Activated CD4-positive, alpha-beta T cell treated with anti-CD3 and anti-CD28 coated beads for 24 hours (primary cell): ENCODE measurements at places on chromosomes 7 and 10.

DNA sequence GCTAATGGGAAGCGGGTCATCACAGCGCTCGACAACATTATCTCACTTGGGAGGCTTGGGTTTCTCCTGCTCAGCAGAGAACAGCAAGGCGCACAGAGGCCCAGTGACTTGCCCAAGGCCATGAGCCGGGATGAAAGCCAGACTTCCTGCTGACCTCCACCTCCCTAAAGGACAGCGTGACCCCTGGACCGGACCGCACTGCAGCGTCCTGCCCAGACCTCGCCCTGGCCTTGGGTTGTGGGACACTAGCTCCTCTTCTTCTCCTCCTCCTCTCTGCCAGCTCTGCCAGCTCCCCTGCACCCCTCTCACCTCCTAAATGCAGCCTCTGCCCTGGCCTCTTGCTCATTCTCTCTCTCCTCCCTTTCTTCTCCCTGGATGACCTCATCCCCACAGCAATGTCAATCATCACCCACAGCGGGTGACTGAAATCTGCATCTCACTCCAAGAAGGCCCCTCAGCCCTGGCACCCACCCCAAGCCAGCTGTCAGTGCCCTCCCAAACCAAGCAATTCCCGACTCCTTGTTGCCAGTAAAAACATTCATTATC, 19.4 kb downstream of the SPOCK2 start:
- no peak for DNase-seq

GRCh38 chr10:123847686-123848432, 43.7 kb downstream of the CPXM2 start:
- DNase-seq = no peak

DNA sequence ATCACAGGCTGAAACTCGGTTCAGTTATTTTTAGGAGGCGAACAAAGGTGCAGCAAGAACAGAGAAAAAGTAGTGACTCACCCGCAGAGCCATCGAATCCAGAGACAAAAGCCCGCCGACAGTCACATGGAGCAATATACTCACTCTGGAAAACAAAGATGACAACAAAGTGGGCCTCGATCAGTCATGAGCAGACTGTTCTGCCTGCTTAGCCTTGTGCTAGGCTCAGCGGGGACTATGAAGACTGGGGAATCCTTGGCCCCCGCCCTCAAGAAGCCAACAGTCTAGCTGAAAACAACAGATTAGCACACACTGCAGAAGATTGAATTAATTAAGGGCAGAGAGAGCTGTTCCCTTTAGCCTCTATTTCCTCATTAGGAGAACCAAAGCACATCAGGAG, 30.4 kb downstream of the XPNPEP1 start:
- no peak for DNase-seq

DNA sequence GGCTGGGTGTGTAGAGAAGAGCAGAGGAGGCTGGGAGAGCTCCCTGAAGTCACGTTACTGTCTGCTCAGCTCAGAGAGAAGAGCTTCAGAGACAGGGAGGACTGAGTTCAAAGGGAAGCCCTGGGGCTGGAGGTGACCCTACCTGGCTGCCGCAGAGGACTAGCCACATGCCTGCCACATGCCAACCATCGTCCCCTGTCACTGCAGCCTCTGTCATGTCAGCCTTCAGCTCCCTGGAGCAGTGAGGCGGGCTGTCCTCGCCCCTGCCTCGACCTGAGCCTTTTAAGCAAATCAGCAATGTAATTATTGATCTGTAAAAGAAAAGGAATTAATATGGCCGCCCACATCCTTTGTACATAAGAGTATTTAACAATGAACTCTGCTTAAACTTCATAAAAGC, 89.3 kb upstream of the RET start:
- no peak for DNase-seq

GRCh38 chr7:151059367-151060112, at the start of gene SLC4A2:
Gene SLC4A2 (plus strand): TSS chr7:151059589. CDS start chr7:151061988, 2,399 bp downstream.
- DNase-seq = peak; percentile 50

DNA sequence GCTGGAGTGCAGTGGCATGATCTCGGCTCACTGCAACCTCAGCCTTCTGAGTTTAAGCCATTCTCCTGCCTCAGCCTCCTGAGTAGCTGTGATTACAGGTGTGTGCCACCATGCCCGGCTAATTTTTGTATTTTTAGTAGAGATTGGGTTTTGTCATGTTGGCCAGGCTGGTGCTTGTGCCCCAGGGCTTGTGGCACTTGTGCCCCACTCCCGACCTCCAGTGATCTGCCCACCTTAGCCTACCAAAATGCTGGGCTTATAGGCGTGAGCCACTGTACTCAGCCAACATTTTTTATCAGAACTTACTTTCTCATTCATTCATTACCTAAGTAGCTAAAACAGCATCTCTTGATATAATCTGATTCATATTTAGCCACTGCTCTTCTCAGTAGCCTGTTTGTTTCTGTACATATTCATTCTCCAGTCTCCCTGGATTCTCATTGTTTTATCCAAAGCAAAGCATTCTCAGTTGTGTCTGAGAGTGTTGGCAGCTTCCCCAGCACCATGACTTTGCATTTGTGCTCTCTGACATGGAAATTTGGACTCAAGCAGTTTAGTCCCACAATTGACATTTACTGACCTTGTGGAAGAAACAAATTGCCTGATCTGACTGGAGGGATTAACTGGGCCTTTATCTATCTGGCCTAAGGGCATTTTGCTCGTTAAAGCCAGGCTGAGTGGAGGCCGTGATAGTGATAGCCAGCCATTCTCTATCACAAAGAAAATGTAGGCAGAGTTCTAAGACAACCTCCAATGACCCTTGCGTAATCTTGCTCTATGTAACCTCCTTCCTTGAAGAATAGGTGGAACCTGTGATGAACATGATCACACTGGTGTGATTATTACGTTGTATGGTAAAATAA, 44.9 kb downstream of the AKR1B15 start:
- no peak for DNase-seq

DNA sequence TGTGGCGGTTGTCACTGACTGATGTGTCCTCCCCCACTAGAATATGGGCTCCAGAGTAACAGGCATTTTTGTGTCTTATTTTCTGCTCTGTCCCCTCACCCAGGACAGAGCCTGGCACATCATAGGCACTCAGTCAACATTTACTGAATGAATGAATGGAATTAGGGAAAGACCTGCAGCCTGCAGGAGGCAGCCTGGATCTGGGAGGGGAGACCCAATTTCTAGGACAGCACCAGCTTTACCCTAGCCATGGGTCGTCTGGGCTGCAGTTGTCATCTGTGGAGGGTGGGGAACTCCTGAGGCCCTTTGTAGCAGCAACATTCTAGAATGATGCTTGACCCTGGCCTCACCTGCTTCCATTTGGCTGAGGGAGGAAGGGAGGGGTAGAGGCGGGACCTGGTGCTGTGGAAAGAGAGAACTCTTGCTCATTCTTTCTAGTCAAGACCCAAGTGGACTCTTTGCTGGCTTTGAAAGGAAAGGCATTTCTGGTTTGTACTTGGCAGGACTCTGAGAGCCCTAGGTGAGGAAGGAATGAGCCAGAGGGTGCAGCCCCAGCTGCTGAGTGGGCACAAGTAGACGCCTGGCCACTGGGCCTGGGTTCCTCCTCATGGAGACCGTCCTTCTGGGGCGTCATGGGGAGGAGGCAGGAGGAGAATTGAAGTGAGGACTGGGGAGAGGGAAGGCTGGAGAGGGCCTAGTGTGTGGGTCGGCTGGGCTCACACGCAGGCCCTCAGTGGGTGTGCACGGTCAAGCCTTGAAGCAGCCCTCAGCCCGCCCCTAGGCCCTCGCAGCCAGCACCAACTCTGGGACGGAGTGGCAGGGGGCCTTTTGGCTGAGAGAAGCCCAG, 8.9 kb downstream of the FGF8 start:
- no peak for DNase-seq

GRCh38 chr7:141209454-141209853, 135.6 kb downstream of the TMEM178B start:
- DNase-seq = no peak

DNA sequence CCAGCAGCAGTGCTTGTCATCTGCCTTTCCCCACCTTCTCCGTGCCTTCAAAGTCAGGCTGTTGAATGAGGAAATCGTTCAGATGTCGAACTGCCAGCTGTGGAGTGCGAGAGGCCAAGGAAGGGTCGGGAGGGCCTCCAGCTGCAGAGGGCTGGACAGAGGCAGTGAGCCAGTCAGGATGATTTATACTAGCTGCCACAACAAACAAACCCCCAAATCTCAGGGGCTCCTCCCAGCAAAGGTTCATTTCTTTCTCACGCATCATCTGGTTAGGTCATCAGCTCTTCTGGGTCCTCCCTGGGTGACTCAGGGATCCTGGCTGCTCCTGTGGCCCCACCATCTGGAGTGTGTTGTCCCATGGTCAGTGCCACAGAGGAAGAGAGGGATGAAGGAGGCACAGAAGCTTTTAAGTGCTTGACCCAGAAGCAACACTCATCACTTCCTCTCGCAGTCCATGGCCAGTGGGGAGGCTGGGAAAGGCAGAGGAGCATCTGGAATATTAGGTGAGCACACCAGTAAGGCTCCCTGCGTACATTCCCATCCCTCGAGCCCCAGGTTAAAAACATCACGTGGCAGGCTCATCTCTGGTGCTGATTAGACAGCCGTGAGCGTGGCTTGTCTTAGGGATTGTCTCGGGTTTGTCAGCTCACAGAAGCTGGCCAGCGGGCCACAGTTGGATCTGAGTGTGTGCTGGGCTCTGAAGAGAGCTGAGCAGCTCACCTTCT, 140.7 kb downstream of the RGS10 start:
- no peak for DNase-seq

- DNase-seq = no peak
Observed at GRCh38 chr10:17787087-17787961, 21.8 kb upstream of the MRC1 start.

- DNase-seq = no peak
Observed at GRCh38 chr7:108205311-108205710, 75.2 kb upstream of the LAMB4 start.

GRCh38 chr10:35092851-35093250, 2.7 kb upstream of the CUL2 start:
- DNase-seq = no peak

DNA sequence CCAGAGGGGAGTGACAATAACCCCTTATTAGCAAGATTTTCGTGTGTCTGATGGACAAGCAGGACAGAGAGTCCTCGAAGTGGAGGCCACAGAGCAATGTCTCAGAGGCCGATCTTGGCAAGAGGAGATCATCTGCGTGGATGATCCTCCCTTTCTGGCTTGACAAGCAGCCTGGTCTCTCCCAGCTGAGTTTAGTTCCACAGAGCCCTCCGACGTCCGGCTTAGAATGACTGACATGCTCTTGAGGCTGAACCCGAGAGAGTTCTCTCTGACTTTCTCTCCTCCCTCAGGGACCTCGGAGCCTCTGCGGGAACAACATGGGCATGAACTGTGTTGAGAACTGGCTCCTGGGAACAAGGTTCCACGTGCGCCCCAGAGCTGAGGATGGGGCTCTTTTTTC, 180.7 kb upstream of the PFKP start:
- no peak for DNase-seq

DNA sequence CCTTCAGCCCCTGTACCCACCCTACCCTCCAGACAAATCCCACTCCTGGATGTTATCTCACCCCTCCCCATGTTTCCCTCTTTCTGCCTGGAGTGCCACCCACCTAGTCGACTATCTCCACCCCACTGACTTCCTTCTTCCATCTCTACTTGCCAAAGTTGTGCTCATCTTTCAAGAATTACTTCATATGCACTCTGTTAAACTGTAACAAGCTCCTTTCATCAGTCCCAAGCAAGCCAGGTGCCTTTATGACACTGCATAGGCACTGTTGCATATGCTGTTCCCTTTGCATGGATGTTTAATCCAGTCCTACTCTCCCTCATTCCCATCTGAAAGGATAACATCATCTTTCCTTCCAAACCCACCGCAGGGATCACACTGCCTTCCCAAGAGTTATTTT, 8.9 kb upstream of the CDK1 start:
- DNase-seq = no peak

DNA sequence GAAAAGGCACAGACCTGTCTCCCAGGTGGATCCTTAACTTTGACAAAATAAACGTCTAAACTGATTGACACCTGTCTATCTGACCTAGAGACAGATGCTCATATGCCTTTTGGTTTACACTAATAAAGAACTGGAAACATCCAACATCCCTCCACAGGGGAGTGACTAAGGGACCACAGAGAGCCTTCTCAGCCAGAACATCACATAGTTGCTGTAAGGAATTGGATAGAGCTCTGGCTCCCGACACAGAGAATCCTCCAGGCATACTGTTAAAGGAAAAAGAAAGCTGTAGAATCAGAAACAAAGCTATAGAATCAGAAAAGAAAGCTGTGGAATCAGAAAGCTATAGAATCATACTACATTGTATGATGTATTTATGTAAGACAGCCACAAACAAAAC, 258.8 kb downstream of the STK31 start:
- no peak for DNase-seq

GRCh38 chr10:6769704-6770417, 189.8 kb upstream of the PRKCQ start:
- DNase-seq = no peak

DNA sequence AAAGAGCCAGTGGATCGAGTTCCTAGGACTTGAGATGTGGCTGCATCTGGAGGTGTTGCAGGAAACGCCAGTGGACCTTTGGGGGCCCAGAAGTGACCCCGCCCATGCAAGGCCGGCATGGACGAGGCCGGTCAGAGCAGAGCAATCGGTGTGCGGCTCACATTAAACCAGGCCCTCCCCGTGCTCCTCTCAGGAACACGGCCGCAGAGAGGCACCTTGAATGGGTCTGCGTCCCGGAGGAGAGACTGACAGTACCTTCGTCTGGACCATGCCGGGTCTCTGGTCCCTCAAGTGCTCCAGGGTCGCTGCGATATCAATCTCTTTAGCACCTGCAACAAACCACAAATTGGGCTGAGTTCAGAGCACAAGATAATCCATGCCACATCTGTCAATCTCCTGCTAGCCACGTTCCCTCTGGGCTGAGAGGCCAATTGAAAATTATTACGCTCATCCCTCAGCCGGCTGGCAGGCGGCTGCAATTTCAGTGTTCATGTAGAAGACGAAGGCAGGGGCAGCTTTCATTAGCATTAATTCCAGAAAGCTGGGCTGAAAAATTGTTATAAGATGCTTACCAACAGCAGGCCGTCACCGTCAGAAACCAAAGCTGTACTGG, 212.0 kb downstream of the DNAJB6 start:
- no peak for DNase-seq

- no peak for DNase-seq
Observed at GRCh38 chr7:7798510-7798909, 80.1 kb upstream of the RPA3 start.

DNA sequence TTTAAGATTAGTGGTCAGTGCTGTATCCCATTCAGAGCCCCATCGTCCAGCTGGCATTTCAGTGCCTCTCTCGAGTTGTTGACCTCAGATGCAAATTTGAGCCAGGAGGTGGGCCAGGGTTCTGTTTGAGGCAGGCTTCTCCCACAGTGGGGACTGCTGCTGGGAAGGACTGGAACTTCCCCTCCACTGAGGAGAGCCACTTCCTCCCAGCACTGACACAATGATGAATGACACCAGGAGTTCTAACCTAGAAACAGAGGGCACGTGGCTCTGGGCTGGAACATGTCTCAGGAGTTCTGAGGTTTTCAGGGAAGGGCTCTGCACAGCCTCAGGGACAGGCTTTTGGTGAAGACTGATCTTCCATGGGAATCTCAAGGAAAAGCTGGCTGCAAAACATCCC, 18.3 kb upstream of the BTBD16 start:
- no peak for DNase-seq

DNA sequence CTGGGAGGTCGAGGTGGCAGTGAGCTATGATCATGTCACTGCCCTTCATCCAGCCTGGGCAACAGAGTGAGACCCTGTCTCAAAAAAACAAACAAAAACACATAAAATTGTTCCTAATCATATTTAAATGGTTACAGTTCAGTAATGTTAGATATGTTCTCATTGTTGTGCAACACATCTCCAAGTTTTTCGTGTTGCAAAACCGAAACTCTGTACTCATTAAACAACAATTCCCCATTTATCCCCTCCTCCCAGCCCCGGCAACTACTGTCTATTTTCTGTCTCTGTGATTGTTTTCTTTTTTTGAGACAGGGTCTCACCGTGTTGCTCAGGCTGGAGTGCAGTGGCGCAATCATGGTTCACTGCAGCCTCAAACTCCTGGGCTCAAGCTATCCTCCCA, 16.1 kb upstream of the PRXL2A start:
- no peak for DNase-seq
